Hematopoietic multipotent progenitor cell treated with erythropoietin and hydrocortisone succinate and interleukin-3 and kit ligand, for 4 days (in vitro differentiated cells): ENCODE measurements at places on chromosomes 1 and 21.

DNA sequence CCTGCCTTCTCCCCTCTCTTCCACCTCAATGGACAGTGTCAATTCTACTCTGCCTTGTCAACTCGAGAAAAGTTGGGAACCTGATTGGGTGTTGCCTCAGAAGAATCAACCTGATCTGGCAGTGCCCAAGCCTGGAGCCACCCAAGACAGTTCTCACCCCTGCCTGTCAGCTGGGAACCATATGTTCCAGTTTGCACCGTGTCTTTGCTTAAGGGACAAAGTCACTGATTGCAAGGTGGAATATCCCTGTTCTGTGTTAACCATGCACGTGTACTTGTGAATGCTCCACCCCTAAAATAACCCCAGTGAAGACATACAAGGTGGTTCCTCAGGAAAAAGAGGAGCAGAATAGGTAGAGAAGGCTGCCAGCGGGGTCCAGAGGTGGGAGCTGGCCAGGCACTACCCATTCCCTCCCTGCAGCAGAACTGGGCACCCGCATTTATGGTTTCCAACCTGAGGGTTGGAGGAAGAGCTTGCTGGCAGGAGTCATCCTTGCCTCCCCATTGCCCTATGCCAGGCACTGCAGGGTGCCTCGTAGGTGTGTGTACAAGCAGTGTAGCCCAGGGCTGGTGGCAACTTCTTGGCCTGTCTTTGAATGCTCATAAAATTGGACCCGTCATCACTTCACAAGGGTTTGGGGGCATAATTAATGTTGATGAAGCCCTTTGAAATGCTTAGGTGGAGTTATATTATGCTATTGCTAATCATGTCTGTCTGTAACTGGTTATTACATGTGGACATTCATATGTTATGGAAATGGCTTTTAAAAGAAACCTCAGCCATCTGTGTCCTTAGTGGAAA lies 11.3 kb downstream of the NIPAL3 start:
- no peak for DNase-seq

DNA sequence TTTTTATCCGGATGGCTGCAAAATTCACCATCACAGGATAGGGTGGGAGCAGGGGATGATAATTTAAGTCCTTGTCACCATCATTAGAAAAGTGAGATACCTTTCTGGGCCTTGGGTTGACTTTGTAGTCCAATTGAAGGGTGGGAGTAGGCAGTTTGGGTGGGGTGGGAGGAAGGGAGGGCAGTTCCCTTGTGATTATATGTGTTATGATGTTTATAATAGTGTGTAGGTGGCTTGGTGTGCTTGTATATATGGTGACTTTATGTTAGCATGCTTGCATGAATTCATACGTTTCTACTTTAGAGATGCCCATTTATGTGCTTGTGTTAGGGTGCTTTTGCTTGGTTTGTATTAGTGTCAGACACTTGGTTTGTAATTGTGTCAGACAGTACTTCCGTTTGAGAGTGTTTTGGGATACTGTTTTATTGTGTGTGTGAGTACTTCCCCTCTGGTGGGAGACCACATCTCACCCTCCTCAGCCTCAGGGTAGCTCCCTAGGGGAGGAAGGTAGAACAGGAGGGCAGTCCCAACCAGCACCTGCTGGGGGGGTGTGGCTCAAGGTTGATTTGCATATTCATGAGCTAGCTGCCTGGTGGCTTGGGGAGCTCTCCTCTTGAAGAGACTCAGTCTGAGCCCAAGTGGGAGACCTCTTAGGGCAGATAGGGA lies 6.3 kb upstream of the POU3F1 start:
- no peak for DNase-seq

DNA sequence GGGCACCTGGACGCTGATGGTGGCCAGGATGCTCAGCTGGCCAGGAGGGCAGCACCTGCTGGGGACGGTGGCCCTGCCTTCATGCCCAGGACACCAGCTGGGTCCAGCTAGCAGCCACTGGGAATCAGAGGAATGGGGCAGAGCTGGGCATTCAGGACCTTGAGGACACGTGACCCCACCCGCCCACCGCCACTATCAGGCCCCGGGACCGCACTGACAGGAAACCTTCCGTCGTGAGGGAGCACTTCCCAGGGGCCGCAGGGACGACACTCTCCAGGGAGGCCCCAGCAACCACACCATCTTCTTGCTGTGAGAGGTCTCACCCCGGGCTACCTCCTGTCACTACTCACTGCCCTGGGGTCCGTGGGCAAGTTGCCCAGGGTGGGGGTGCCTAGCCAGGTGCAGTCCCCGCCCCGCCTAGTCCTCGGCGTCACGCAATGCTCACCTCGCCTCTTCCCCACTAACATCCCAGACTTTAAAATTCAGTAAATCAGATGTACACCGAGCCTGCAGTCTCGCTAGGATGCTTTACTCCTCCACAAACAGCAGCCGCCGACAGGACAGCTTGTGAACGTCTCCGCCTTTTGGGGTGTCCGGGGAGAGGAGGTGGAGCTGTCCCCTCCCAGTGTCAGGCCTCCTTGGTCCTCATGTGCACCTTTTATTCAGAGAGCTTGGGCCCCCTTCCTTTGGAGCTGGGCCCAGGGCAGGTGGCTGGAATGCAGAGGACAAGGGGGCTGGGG lies 4.9 kb downstream of the VWA1 start:
- DNase-seq: no peak

- peak; percentile 3 for DNase-seq
Observed at GRCh38 chr1:106254748-106255147, 801.7 kb upstream of the PRMT6 start.

DNA sequence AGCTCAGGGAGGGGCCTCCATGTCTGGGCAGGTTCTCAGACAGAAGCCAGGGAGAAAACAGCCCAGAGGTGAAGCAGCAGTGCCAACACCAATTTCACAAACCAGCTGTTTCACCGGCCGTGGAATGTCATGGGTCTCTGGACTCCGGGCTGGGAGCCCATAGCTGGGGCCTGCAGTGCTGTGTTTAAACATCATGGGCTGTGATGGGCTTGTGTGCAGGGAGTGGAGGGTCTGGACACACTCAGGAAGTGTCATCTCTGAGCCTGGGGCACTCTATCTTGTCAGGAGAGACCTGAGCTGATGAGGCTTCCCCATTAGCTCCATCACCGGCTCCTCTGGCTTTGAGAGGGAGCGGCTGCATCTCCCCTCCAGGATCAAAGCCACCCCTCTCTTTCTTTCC lies 173.6 kb upstream of the IGSF21 start:
- DNase-seq: no peak

DNA sequence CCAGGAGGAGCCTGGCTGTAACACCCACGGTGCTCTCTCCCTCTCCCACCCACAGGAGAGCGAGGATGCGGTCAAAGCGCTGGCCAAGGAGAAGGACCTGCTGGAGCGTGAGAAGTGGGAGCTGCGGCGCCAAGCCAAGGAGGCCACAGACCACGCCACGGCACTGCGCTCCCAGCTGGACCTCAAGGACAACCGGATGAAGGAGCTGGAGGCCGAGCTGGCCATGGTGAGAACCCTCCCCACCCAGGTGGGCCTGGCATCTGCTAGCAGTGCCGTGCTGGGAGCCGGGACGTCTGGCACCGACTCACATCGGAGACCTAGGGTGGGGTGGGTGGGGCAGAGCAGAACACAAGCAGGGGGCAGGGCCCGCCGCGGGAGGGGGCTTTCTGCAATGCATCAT lies 109.6 kb upstream of the TMEM51 start:
- DNase-seq: no peak

GRCh38 chr1:6601923-6602668 lies 573 bp downstream of the KLHL21 start:
- peak; percentile 58 for DNase-seq

- no peak for DNase-seq
Observed at GRCh38 chr1:232431326-232431725, 198.6 kb downstream of the SIPA1L2 start.

DNA sequence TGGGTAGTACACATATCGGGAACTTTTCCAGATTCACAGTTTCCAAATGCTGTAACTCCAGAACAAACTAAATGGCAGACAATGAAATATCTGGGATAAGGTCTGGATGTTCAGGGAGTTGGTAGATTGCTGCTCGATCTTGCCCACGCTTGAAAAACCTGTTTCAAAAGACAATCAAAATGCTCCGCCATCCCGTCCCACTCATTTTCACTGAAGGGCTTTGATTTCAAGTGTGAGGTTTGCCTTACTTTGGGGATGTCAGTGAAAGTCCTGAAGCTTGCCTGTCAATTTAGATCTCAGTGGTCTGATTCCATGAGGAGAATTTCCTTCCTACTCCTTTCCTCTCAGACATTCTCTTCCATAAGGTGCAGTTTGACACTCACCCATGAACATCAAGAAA lies 236.3 kb upstream of the KCNK2 start:
- DNase-seq: no peak

GRCh38 chr21:17688912-17689874 lies 76.5 kb upstream of the BTG3 start:
- DNase-seq: peak; percentile 64

- peak; percentile 99 for DNase-seq
Observed at GRCh38 chr1:160539990-160540858, 17.2 kb upstream of the SLAMF6 start.

- no peak for DNase-seq
Observed at GRCh38 chr1:55262822-55263221, 47.7 kb upstream of the USP24 start.

DNA sequence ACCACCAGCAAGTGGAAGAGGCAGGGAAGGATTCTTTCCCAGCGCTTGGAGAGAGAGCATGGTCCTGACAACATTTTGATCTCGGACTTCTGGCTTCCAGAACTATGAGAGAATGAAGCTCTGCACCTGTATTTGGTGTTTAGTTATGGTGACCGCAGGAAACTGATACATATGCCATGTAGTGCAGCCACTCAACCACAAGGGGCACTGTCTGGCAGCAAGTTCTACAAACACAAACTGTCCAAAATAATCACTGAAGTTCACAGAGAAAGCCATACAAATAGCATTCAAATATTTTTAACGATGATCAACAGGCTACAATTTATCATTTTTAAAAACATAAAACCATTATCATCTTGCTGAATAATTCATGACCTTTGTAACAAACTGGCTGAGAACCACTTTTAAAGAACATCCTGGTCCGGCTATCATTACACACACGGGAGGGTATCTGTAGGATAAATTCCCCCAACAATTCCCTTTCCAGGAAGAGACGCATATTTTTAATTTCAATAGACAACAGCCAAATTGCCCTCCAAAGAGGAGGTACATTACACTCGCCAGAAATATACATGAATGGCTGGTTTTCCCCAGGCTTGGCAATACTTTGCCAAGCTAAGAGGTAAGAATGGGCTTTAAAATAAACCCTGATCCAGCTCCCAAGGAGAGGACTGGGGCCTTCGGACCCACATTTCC lies 9.2 kb upstream of the CBR3 start:
- DNase-seq: peak; percentile 76

- no peak for DNase-seq
Observed at GRCh38 chr1:48640836-48641492, 135.7 kb downstream of the BEND5 start.

DNA sequence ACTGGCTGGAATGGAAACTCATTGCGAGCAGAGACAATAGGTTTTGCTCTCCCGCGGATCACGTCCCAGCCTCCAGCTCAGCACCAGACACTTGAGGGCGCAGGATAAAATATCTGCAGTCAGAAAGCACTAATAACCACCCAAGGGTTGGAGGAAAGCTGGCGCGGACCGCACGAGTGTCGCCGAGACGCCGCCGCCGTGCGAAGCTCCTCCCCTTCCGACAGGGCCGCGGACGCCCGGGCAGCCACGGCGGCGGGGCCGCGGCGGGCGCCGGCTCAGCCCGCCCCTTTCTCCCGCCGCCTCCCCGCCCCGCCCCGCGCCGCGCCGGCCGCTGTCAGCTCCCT lies at the start of gene CMPK1:
Gene CMPK1 (plus strand): TSS at position 213 of the 344 bp plus-strand sequence. CDS start 156 bp downstream, outside the sequence.
- peak; percentile 95 for DNase-seq

DNA sequence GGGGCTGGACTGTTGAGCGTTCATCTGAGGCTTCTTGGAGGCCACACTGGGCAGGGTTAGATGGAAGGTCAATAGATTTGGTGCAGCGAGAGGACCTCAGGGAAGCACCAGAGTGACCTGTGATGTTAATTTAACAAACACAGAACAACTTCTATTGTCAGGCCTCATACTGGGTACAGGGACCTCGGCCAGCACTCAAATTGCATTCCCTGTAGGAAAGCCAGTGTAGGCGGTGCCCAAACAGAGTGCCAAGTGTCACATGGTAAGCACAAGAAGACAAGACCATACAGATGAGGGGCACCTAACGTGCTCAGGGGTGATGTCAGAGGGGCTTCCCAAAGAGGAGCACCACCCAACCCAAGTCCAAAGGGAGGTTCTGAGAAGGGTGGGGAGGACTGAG lies 1.3 kb downstream of the TMEM269 start:
- no peak for DNase-seq

DNA sequence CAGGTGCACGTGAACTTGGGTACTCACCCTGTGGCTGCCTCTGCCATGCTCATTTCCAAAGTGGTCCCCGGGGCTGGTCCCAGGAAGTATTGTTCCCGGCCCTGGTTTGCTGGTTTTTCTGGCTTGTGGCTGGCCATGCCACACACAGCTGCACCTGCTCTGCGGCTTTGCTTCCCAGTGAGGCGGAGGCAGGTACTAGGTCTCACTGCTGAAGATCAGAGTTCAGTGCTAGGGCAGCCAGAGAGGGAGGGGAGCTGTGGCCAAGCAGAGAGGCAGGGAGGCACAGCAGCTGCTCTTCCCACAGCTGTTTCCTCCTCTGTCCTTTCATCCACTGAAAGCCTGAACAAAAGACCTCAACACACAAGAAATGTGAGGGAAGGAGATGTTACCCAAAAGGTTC lies 30.5 kb downstream of the ENO1 start:
- no peak for DNase-seq

DNA sequence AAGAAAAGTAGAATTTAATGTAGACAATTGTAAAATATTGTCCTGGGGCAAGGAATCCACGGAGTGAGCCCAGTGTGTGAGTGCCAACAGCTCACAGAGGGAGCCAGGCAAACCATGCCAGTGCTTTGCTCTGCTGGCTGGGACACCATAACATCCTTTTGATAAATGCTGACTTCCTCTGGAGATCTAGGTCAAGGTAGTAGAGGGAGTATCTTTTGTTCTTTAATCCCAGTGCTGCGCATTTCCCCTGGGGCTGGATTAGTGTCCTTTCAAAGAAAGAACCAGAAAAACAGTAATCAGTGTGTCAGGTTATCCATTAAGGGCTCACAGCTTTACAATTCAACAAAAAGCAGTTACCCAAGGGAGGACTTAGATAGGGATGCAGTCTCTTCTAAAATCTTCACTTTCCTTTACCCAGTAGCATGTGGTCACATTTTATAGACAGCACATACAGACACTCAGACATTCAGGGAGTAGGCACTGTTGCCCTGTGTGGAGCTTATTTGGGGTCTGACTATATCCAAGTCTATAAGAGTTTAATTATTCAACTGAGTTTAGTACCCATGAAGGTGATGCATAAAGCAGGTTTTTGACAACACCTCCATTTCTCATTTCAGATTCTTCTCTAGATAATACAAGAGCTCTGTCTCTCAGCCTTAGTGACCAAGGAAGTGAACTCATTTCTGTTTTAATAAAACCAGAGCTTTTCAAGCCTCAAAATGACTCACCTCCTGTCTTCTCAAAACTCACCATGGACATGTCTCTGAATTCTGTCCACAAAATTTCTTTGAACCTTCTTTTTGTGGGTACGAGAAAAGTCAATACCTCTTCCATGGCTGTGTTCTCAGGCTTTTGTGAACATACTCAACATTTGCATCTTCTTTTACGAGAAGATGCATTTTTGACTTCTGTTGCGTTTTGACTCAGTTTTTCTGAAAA lies 215.3 kb downstream of the BRINP2 start:
- no peak for DNase-seq

GRCh38 chr1:224785040-224785328 lies 144.5 kb upstream of the DNAH14 start:
- DNase-seq: no peak
